ENCODE measurements at places on chromosomes 11 and 22. TPM values are rescaled to one million over a fixed set of nuclear protein-coding genes. Genes with fewer than 3 reads are reported as not detected.

- H3K27me3 ChIP-seq = no peaks in the 10 kb centered on the region
- no peaks in the 10 kb centered on the region for H3K36me3 ChIP-seq
Measured at GRCh38 chr22:41361716-41362310, 19.9 kb upstream of the TEF start.

DNA sequence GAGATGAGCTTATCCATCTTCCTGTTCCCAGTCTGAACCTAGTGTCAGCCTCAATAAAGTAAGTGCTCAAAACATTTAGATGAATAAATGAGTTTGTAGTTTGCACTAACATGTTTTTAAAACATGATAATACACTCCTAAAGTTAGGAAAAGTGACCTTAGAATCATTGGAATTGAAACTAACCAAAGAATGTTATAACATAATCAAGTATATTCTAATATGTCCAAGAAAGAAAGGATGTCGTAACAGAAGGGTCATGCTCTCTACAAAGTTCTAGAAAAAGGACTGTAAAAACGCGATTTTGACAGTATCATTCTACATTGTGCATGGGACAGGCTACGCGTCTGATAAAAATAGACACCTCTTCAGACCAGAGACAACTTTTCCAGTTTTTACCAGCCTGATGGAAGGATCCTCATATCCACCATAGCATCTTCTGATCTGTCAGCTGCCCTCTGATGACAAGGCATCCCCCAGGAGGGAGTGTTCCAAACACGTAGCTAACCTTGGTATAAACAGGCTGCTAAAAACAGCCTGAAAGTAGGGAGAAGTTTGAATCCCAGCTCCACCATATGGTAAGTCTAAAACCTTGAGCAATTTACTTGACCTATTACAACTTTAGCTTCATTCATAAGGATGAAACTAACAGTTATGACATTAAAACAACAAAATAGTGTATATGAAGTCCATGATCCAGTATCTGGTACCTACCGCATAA lies 30.2 kb downstream of the CLMP start:
- peaks cover 16% of the 10 kb centered on the region for H3K4me1 ChIP-seq
- no peaks in the 10 kb centered on the region for H3K36me3 ChIP-seq
- DNase-seq = no peak

GRCh38 chr11:12090061-12090591 lies 20.3 kb upstream of the MICAL2 start:
- no peak for DNase-seq
- no peak overlapping the region for H3K4me3 ChIP-seq
- no peaks in the 10 kb centered on the region for H3K27me3 ChIP-seq
- no peaks in the 10 kb centered on the region for H3K36me3 ChIP-seq

DNA sequence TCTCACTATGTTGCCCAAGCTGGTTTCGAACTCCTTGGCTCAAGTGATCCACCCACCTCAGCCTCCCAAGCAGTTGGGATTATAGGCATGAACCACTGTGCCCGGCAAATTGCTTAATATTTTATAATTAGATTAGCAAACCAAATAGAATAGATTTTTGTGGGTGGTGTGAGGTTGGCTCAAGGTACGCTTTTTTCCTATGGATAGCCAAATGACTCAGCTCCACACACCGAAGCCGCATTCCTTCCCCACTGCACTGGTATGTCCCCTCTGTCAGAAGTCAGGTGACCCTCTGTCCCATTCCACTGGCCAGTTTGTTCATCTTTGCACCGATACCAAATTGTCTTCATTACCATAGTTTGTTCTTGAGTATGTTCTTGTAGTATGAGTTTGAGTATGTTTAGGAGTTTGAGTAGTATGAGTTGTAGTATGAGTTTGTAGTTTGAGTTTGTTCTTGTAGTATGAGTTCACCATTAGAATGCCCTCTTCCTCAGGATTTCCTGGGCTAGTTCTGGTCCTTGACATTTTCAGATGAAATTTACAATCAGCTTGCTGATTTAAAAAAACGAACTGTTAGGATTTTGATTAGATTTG lies 19.4 kb downstream of the SUSD2 start:
- no peaks in the 10 kb centered on the region for H3K27me3 ChIP-seq
- no peak overlapping the region for H3K27ac ChIP-seq
- no peaks in the 10 kb centered on the region for H3K36me3 ChIP-seq
- H3K4me3 ChIP-seq = no peak overlapping the region
- no peak for DNase-seq

DNA sequence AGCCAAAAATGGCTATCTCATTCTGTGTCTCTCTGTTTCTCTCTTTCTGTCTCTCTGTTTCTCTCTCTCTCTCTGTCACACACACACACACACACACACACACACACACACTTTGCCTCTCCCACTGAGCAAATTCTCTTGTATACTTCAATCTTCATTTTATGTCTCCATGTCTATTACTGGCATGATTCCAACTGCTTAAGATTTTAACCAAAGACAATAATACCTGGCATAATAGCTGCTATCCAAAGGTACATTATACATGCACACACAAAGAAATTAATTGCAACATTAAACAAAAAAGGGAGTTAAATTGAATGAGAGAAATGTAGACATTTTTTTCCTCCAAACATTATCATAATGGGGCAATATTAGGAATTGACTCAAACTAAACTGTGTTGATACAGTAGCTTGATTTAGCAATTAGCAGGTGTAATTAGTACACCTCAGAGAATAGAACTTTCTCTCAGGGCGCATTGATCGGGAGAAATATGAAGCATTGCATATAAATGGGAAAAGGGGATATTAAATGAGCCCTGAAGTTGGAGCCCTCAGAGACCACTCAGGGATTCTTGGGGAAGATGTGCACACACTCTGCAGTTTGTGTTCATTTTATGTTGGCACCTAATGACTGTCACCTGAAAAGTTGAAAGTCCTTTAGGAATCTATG lies 17.4 kb upstream of the SLC1A2 start:
- H3K4me1 ChIP-seq = no peaks in the 10 kb centered on the region
- H3K4me3 ChIP-seq = no peak overlapping the region
- no peak overlapping the region for H3K27ac ChIP-seq
- no peak for DNase-seq

DNA sequence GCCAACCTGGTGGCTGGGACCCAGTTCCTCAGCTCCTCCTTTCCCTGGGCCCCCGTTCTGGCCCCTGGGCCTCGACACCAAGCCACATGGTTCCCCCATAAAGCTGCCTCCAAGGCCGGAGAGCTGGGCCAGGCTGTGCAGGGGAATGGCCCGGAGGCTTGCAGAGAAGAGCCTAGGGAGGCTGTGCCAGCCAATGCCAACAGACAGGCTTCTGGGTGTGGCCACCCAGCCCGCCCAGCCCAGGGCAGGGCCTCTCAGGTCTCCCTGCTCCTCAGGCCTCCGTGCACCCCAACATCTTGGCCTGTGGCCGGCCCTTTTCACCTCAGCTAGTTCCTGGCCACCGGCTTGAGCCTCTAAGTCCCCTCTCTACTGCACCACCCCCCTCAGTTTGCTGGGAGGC lies 17.4 kb upstream of the FLRT1 start:
- no peak overlapping the region for H3K4me3 ChIP-seq
- no peaks in the 10 kb centered on the region for H3K36me3 ChIP-seq
- no peak for DNase-seq
- no peaks in the 10 kb centered on the region for H3K27me3 ChIP-seq
- no peak overlapping the region for H3K27ac ChIP-seq
- peaks cover 18% of the 10 kb centered on the region for H3K4me1 ChIP-seq

- no peak overlapping the region for H3K27ac ChIP-seq
- no peaks in the 10 kb centered on the region for H3K36me3 ChIP-seq
- no peak for DNase-seq
- no peaks in the 10 kb centered on the region for H3K27me3 ChIP-seq
- H3K4me3 ChIP-seq = no peak overlapping the region
Measured at GRCh38 chr11:73281796-73282660, 9.9 kb downstream of the P2RY6 start.

DNA sequence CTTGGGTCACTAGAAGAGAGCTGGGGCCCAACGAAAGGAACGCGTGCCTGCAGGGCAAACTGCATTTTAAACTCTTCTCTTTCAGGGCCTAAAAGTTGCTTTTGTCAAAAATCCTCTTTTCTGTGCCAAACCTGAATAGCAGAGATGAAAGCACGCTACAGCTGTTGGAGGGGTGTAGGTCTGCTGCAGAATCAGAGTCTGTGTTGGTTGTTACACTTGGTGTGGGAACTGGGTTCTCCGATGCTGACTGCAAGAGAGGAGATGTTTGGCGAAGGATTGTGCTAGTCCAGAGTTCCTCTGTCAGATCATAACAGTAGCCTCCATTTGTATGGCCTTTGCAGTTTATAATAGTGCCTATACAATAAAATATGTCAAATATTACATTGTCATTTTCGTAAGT lies 41.8 kb downstream of the BARX2 start:
- H3K27me3 ChIP-seq = no peaks in the 10 kb centered on the region
- H3K36me3 ChIP-seq = no peaks in the 10 kb centered on the region
- no peaks in the 10 kb centered on the region for H3K4me1 ChIP-seq
- H3K27ac ChIP-seq = no peak overlapping the region

DNA sequence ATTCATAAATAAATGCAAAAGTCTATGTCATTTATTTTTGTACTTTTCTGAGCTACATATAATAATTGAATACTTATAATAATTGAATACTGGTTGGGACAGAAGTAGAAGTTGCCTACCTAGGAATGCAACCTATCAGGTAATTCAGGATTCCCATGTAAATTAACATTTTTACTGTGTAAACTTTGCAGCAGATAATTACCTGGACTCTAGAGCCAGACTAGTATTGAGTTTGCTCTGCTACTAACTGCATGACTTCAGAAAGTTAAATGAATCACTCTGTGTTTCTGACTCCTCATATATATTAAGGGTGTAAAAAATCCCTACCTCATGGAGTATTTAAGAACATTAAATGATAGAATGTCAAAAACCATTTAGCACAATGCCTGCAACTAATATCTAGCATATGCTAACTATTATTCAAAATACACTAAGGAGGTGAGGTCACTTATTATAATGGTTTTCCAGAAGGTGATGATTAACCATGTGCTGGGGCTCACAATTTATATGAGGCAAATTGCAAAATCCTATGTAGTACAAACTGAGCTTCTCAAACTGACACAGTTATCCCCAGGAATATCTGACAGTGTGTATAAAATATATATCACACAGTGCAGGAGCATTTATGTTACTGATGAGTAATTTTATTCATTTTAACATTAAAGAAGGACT lies 138.1 kb upstream of the ANO3 start:
- no peak for DNase-seq
- no peak overlapping the region for H3K27ac ChIP-seq
- peaks cover 7% of the 10 kb centered on the region for H3K4me1 ChIP-seq
- H3K36me3 ChIP-seq = no peaks in the 10 kb centered on the region
- no peak overlapping the region for H3K4me3 ChIP-seq

The TRIM49 gene
- not detected for total RNA-seq

The AHNAK gene
- 2,383 TPM for total RNA-seq

GRCh38 chr11:74024261-74025029 lies 15.6 kb upstream of the UCP3 start:
- no peak overlapping the region for H3K4me3 ChIP-seq
- no peaks in the 10 kb centered on the region for H3K27me3 ChIP-seq
- peaks cover 52% of the 10 kb centered on the region for H3K36me3 ChIP-seq

The KDM4E gene
- total RNA-seq = not detected

The PANX2 gene
- not detected for total RNA-seq

- no peaks in the 10 kb centered on the region for H3K27me3 ChIP-seq
- no peak overlapping the region for H3K4me3 ChIP-seq
- H3K36me3 ChIP-seq = no peaks in the 10 kb centered on the region
- no peak overlapping the region for H3K27ac ChIP-seq
Measured at GRCh38 chr11:125390946-125391345, 105.1 kb downstream of the FEZ1 start.

The PLEKHB1 gene
- 226 TPM for total RNA-seq

The CASP12 gene
- total RNA-seq = 2.3 TPM

The ASPHD2 gene
- 0.87 TPM for total RNA-seq

The C22orf42 gene
- total RNA-seq = not detected

The OR10A5 gene
- not detected for total RNA-seq

DNA sequence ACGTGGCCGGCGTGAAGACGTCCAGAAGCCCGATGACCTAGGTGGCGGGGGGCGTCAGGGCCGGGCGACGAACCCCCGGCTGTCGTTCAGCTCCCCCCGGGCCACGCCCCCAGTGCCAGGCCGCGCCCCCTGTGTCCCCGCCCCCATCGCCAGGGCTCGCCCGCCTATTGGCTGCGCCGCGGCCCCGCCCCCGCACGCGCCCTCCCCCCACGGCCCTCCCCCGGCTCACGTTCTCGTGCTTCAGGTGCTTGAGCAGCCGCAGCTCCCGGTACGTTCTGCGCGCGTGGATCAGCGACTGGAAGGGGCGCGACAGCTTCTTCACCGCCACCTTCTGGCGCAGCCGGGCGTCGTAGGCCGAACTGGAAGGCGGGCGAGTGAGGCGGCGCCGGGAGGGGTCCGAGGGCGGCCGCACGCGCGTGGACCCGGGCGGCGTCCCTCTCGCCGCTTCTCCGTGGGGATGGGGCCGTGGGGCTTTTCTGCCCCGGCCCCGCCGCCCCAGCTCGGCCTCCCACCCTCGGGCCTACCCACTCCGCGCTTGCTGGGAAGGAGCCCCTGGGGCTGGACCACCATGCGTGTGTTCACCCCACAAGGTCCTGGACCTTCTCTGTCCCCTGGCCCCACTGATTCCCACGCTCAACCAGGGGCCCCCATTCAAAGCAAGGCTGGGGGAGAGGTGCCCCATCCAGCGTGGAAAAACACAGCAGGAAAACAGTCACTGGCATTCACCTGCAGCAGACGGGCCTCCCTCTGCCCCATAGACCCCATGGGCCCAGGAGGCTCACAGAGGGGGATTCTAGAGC lies 2.4 kb downstream of the MAPK11 start:
- no peak overlapping the region for H3K27ac ChIP-seq
- H3K27me3 ChIP-seq = no peaks in the 10 kb centered on the region
- H3K4me3 ChIP-seq = peak overlapping the region; percentile 22
- no peaks in the 10 kb centered on the region for H3K36me3 ChIP-seq

The KDELR3 gene
- total RNA-seq = 11.1 TPM

The UCP3 gene
- total RNA-seq = 2.0 TPM

Data from tibial nerve (tissue), 4 donors.